Stimulated activated CD4-positive, alpha-beta T cell treated with anti-CD3 and anti-CD28 coated beads, Interleukin-15, amount 100 ng/mL, for 1 hour (primary cell): ENCODE measurements at places on chromosomes 1 and 21.
A peak's percentile ranks its signal among the peaks of the same experiment; 100 is the strongest.

GRCh38 chr1:168628807-168629206 is 52.4 kb downstream of the XCL1 start:
- no peak for DNase-seq

- no peak for DNase-seq
Measured at GRCh38 chr1:93704052-93704451, 22.4 kb upstream of the BCAR3 start.

DNA sequence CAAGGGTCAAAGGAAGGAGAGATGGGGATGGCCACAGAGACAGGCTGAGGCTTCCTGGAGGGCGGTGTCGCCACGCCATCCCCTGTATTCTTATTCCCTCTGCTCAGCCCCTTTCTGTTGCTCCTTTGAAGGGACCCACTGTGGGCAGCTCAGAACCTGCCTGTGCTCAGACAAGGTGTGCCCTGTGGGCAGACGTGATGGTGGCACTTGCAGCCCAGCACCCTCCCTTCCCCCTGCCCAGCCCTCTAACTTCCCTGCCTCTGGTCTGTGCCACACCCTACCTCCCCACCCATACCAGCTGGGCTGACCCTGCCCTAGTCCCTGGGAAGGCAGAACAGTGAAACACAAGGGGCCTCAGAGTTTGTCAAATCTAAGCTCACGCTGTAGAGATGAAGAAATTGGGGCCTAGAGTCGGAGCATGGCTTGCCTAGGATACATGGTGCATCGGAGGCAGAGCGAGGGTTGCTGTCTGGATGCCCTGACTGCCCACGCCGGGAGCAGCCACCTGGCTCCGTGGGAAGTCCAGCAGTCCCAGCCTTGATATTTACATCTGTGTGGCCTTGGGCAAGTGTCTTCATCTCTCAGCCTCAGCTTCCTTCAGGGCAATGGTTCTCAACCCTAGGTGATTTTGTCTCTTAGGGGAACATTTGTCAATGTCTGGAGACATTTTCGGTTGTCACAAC is 68.6 kb upstream of the RUNX3 start:
- DNase-seq = no peak

DNA sequence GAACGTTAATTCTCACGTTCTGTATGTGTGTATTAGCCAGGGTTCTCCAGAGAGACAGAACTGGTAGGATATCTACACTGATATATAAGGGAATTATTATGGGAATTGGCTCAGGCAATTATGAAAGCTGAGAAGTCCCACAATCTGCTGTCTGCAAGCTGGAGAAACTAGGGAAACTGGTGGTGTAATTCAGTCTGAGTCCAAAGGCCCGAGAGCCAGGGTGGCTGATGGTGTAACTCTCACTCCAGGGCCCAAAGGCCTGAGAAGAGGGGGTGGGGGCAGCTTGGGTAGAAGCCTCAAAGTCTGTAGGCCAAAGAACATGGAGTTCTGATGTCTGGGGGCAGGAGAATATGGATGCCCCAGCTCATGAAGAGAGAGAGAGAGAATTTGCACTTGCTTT is 13.3 kb upstream of the VASH2 start:
- no peak for DNase-seq

DNA sequence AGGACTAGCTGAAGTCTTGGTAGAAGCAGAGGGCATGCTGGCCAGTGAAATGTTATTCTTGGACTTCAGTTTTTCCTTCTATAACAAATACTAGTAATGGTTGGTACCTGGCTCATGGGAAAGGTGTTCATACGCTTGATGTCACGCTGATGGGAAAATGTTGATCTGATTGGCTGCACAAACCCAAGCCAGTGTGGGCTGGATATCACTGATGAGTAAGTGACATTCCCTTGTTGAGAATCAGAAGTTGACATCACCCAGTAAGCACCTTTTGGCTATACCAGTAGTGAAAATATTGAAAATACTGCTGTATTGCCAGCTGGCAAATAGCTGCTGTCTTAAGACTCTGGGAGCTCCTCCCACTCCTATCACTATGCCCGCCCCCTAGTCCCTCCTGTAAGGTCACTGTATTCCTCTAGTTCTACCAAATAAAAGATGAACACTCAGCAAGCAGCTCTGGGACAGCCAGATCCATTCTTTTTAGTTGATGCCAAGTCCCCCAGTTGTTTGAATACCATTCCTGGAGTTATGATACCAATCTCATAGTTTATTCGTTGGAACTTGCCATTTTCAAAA is 168.2 kb downstream of the GRIK1 start:
- DNase-seq = no peak

DNA sequence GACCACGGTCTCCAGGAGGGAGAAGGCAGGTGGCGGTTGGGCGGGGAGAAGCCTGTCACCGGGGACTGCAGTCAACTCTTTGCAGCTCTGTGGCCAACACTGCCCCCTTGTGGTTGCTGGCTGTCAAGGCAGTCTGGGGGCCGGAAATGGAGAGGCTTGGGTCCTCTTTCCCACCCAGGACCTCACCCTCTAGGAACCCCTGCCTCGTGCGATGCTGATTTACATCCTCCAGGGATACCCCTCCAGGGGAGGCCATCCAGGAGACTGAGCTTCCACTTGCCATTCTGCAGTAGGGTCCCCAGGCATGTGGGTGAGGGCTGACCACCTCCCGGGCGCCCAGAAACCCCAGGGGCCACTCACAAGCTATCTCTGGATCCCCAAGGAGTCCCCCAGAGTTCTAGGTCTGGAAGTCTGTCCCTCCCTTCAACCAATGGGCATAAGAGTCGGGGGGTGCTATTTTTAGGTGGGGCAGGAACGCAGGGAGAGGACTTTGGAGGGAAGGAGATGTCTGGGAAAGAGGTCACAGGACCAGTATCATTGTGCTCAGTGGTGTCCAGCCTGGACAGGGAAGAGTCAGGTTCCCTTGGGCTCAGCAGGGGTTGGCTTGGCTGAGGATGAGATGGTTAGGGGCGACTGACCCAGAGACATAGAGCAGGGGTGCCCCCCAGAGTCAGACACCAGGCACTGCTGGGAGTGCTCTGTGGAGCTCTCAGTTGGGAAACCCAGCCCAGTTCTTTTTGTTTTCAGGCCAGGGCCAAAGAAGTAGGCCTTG is 7.1 kb upstream of the GPR61 start:
- DNase-seq = peak; percentile 86

DNA sequence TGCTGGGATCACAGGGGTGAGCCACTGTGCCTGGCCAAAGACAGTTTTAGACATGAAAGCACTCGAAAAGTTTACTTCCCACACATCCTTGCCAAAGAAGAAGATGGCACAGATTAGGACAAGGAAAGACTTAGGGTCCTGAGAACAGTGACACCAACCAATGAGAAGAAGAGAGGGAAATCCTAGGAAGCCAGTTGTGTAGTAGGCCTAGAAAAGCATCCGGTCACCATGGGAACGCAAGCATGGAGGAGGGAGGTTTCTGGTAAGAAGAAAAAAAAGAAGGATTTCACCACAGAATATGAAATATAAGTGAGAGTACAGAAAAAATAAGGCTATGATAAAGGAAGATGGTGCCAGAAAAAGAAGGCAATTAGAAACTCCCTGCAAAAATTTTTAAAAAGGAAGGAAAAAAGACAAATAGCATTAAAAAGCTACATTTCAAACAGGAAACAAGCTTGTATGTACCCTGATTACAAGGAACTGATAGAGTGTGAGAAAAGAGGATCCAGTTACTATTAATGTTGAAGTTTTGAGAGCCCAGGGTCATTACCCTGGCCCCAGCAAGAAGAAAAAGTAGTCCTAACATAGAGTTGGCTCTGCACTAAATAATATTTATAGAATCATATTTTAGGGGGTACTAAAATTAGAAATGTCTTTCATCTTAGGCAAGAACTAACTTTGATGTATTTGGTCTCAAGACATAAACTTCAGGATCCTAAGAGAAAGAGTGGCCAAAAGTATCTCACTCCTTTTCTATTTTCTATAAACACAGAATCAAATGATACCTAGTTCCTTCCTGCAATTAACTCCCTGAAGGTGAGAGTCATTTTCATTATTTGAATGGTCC is 16.1 kb downstream of the DIPK1A start:
- DNase-seq = no peak

GRCh38 chr1:171245458-171246064 is 2.7 kb upstream of the FMO1 start:
- DNase-seq = no peak

- no peak for DNase-seq
Measured at GRCh38 chr1:159005676-159006075, 4.0 kb upstream of the IFI16 start.

DNA sequence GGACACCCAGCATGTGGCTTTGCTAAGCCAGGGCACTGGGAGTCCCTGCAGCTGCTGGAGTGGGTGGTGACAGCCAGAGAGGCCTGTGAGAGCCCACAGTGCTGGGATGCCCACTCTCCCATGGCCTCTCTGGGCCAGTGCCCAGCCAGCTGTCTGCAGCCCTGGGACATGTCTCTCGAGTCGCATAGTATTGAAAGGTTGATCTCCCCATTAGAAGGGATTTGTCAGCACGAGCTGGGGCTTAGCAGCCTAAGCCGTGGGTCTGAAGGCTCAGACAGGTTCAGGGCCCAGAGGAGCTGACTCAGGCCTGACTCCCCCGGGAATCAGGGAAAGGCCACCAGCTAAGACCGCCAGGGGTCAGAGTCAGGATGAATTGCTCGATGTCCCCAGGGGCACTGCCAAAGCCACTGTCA is 53.5 kb downstream of the FOXD2 start:
- DNase-seq = no peak

DNA sequence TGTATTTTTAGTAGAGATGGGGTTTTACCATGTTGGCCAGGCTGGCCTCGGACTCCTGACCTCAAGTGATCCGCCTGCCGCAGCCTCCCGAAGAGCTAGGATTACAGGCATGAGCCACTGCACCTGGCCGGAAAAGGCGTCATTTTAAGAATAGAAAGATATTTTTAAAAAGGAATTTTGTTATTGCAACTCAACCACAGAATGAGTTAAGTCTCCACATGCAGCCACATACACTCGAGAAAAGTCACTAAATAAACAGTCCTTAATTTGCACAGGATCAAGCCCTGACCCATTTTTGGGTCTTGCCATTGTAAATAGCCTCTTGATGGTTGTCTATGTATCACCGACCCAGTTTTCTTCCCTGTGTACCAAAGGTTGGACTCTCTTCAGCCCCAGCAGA is 85.5 kb downstream of the FBXO2 start:
- DNase-seq = no peak

DNA sequence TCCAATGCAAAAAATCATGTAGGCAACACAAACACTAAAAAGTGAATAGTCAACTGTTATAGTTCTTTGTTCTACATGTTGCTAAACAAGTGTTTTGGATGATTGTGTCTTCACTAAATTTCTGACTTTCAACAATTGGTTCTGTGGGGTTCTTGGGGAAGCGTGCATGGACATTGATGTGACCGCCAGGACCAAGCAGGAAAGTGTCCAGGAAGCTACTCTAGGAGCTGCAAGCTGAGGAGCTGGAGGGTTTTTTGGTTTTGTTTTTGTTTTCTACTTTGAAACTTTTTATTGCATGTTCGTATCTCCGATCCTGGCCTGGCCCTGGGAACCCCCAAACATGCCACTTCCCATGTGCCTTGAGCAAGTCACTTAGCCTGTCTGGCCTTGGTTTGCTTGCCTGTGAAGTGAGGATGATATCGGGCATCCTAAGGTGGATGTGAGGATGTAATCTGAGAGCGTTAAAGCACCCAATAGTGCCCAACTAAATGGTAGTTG is 8.0 kb downstream of the TMPRSS3 start:
- DNase-seq = no peak

GRCh38 chr1:205662791-205663190 is 17.5 kb downstream of the SLC45A3 start:
- no peak for DNase-seq

DNA sequence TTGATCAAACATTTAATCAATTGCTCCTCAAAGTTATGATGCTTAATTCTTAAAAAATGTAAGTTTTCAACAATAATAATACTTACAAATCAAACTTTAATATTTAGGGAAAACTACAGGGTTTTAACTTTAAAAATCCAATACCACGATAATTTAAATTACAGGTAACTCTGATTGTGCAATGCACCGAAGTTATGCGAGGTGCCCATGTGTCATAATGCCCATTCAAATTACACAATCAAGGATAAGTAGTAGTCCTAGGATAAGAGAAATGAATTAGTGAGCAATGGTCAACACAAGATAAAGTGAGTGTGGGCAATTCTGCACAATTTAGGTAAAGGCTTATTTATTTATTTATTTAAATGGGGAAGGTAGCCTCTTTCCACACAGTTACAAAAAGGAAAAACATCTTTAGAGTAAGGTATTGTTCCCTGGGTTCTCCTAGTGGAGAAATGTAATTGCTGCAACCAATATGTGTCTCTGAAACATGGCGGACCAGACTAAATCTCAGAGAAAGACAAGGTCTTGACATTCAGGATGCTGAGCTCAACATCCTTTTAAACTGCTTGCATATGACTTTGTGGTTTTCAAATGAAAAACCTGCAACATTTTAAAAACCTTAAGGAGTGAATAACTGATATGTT is 164.2 kb downstream of the TTLL7 start:
- no peak for DNase-seq

DNA sequence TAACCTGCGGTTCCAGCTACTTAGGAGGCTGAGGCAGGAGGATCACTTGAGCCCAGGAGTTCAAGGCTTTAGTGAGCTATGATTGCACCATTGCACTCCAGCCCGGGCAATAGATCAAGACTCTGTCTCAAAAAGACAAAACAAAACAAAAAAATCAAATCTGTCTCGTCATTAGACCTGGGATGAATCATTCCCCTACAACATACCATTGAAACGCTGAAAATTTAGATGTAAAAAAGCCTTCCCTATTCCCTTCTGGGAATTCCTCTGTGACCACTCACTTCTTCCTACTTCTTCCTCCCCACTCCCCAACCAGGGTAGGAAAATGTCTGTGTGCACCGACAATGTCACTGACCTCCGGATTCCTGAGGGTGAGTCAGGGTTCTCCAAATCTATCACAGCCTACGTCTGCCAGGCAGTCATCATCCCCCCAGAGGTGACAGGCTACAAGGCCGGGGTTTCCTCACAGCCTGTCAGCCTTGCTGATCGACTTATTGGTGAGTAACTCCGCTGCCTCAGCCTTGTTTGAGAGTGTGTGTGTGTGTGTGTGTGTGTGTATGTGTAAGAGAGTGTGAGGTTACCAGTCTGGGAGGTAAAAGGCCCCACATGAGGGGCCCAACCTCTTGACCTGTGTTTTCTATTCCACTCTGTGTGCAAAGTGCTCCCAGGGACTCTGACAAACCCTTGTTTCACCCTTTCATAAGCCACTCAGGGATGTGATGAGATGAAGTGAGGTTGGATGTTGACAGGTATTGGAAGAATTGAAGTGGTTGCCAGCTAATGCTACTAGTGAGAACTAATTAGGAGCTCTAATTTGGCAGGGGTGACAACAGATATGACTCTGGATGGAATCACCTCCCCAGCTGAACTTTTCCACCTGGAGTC is 16.3 kb upstream of the SARS1 start:
- DNase-seq = no peak

- DNase-seq = no peak
Measured at GRCh38 chr1:37497832-37498231, 16.7 kb downstream of the MEAF6 start.
